Hematopoietic multipotent progenitor cell treated with erythropoietin and hydrocortisone succinate and interleukin-3 and kit ligand, for 6 days (in vitro differentiated cells): ENCODE measurements at places on chromosomes 7 and 10.
A peak's percentile ranks its signal among the peaks of the same experiment; 100 is the strongest.

GRCh38 chr10:128587689-128588088 is 461.5 kb upstream of the MKI67 start:
- no peak for DNase-seq

- DNase-seq, result no peak
Measured at GRCh38 chr10:113681533-113682470, 2.1 kb downstream of the CASP7 start.

GRCh38 chr7:964401-965231 is 10.1 kb upstream of the ADAP1 start:
- DNase-seq, result peak; percentile 54

GRCh38 chr7:132997505-132997904 is 84.4 kb downstream of the CHCHD3 start:
- DNase-seq, result no peak

GRCh38 chr7:72037516-72037915 is 374.6 kb downstream of the CALN1 start:
- DNase-seq, result no peak

DNA sequence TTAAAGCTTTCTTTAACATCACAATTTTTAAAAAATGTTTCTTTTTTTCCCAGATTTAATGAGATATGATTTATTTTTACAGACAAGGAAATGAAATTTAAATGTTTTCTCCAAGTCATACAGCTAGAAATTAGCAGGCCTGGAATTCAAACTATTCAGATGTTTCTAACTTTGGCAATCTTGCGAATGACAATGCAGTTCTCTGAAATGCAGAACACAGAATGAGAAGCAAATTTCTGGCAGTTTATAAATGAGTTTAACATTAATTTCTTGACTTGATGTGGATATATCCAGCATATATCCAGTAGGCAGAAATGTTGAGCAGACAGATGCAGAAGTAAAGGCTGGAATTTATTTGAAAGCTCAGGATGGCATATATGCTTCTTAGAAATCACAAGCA is 227.5 kb downstream of the THSD7A start:
- no peak for DNase-seq

DNA sequence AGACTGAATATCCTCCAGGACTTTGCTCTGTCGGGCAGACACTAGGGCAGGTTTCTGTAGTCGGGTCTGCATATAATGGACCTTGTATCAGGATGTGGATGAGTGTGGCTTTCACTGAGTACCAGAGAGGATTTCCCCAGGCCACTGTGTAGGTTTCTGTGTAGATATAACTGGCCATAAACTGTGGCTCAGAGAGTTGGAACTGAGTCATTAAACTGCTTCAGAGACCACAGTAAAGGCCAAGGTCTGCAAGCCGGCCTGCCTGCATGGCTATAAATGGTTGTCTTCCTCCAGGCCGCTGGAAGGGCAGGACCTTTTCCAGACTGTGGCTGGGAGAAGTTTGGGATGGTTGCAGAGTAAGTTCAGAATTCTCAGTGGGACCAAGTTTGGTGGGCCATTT is 16.9 kb downstream of the ZNF92 start:
- no peak for DNase-seq

DNA sequence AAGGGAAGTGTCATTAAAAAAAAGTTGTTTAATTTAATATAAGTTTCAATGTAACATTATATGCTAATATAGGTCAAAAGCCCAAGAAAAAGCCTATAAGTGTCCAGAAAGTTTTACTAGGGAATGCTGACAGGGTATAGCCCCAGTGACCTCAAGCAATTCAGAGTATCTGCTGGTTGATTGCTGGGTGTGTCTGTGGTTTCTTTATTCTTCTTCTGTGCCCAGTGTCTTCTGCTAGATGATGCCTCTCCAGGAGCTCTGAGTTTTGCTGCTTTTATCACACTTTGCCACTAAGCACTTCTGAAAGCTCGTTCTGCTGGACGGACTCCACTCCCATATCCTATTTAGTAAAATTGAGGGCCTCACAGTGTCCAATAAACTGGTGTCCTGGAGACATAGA is 212.2 kb upstream of the NRG3 start:
- DNase-seq, result no peak

GRCh38 chr7:77354484-77354883 is 61.7 kb downstream of the GSAP start:
- DNase-seq, result no peak

- DNase-seq, result peak; percentile 25
Measured at GRCh38 chr10:22218448-22218847, 633 bp upstream of the EBLN1 start.

GRCh38 chr10:13019280-13019679 is 17.8 kb upstream of the CCDC3 start:
- DNase-seq, result no peak

DNA sequence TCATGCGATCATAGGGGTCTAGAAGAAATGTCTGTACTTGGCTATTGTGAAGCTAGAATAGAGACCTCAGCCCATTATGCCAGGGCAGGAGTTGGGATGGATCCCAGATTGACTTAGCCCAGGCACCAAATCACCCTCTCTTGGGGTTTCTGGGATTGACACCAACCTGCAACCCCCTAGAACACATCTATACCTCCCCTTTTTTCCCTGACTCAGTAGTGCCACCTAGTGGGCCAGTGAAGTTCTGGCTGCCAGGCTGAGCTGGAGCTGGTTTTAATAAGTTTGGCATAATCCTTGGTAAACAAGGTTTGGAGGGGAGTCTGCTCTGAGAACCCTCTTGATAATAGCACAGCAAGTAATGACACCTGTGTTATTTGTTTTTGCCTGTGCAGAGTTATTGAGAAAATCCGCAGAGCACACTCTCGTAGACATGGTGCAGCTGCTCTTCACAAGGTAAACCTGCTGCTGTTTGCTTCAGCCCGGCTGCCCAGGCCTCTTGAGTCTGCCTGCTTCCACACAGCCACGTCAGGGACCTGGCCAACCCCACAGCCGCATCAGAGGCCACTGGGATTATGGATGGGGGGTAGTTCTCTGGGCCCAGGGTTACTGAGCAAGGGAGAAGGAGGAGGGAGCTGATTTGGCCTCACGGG is 43.3 kb upstream of the NFKB2 start:
- DNase-seq, result peak; percentile 83
